ENCODE measurements at places on chromosomes 7 and 10.

GRCh38 chr10:85649461-85649860, 717.1 kb downstream of the GRID1 start:
- DNase-seq, result no peak

GRCh38 chr7:129401228-129401966, 32.8 kb upstream of the STRIP2 start:
- DNase-seq, result no peak

- DNase-seq, result no peak
These were observed 127.3 kb upstream of the PCBD1 start for GRCh38 chr10:71015674-71016073.

- no peak for DNase-seq
These were observed 877 bp upstream of the NOD1 start for GRCh38 chr7:30479202-30480120.

DNA sequence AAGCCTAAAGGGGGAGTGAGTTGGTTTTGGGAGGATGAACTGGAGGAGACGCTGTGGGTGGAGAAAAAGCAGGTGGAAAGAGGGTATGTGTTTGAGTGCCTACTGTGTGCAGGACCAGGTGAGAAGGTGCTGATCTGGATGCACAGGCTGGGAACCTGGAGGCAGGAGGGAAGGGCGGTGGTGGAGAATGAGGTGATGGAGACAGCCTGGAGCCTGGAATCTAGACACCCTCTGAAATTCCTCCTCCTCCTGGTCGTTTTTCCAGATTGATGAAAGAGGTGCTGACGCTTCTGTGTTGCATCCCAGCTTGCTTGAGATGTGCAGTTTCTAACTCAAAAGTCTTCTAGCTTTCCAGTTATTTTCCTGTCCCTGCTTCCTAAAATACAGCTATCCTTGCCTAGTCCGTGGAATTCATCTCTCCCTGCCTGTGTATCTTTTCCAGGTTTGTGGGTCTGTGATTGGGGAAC, 67.5 kb downstream of the LRMDA start:
- no peak for DNase-seq

- DNase-seq, result peak; percentile 52
These were observed 31.6 kb downstream of the IL15RA start for GRCh38 chr10:5945561-5946418.
